Epithelial cell of esophagus (primary cell): ENCODE measurements at places on chromosomes 13 and 19.

- DNase-seq, result peak; percentile 57
Observed at GRCh38 chr13:75372517-75372916, 109.5 kb downstream of the TBC1D4 start.

DNA sequence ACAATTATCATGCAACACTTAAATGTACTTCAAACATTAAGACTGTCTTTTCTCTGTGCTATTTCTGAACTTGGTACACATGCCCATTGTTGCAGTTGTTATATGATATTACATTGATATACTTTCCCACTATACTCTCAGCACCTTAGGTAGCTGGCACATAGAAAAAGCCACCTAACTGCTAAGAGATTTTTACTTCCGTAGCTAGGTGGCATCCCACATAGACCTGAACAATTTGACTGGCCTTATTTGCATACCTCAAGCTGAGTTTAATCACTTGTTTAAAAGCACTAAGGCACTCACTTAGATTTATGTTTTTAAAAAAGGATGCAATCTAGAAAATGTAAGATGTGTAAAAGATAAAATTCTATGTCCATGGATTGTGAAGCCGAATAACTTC, 194.2 kb downstream of the POU4F1 start:
- no peak for DNase-seq

DNA sequence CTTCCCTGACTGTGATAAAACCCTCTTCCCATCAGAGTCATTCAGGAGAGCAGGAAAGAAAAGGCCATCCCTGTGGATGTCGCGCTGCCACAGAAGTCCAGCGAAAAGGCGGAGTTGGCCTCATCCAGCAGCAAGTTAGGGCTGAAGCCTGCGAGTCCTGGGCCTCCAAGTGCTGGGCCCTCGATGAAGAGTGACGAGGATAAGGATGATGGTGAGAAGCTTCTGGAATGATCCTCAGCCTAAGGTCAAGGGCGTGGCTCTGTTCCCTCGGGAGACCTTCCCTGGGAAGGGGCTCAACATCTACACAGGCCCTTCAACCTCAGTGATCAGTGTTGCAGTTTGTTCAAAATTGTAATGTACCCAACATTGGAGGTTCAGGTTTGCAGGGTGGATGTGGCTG, 22.3 kb downstream of the TEX29 start:
- DNase-seq, result no peak

DNA sequence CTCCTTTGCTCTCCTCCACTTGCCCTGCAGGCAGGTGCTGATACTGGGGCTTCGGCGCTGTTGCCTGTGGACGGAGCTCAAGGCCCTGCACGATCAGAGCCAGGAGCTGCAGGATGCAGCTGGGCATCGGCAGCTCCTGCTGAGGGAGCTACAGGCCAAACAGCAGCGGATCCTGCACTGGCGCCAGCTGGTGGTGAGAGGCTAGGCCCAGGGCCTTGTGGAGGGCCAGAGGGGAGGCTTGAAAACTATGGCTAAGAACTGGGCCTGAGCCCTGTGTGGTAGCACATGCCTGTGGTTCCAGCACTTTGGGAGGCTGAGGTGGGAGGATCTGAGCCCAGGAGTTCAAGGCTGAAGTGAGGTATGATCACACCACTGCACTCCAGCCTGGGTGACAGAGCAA, 6.3 kb downstream of the HAUS5 start:
- no peak for DNase-seq

GRCh38 chr13:44976949-44977583, 12.2 kb downstream of the NUFIP1 start:
- no peak for DNase-seq

GRCh38 chr13:44917589-44918325, 71.5 kb downstream of the NUFIP1 start:
- DNase-seq, result peak; percentile 93

DNA sequence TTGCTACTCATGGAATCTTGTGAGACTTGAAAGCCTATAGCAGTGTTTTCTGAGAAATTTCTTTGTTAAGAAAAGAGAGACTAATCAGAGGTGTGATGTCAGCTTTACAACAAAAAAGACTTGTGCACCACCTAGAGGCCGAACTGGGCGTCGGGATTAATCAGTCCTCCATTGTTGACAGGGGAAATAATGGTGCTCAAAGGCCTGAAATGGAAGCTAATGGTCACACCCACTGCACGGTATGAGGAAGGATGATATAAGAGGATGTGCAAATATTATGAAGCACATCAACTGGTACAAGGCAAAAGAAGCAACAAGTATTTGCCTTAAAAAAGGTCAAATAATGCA, 480.2 kb upstream of the MIR17HG start:
- DNase-seq, result peak; percentile 90

- DNase-seq, result no peak
Observed at GRCh38 chr13:109314101-109314500, 472.3 kb downstream of the IRS2 start.

GRCh38 chr13:36046672-36047071, 84.5 kb downstream of the DCLK1 start:
- DNase-seq, result no peak

- DNase-seq, result no peak
Observed at GRCh38 chr19:42024622-42025111, 30.6 kb upstream of the ATP1A3 start.
